Left lobe of liver (tissue), 2 donors: ENCODE measurements at places on chromosomes 6 and 20.

- no peak for DNase-seq
Measured at GRCh38 chr6:73169111-73169510, 56.2 kb downstream of the KHDC1L start.

DNA sequence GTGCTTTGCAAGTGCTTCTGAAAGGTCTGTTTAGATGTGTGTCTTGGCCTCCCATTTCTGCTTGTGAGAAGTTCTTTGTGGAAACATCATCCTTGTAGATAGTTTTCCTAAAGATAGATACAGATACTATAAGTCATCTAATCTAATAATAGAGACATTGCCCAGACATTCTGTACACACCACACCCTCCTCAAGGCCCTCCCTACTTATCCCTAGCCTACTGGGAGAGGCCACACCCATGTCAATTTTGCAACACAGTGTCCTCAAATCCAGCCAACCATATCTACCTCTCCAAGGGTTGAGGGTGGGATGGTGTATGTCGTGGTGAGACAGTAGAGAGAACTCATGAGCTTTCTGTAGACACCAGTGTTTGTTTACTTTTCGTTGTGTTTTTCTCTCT lies 6.2 kb downstream of the KDM1B start:
- no peak for DNase-seq

DNA sequence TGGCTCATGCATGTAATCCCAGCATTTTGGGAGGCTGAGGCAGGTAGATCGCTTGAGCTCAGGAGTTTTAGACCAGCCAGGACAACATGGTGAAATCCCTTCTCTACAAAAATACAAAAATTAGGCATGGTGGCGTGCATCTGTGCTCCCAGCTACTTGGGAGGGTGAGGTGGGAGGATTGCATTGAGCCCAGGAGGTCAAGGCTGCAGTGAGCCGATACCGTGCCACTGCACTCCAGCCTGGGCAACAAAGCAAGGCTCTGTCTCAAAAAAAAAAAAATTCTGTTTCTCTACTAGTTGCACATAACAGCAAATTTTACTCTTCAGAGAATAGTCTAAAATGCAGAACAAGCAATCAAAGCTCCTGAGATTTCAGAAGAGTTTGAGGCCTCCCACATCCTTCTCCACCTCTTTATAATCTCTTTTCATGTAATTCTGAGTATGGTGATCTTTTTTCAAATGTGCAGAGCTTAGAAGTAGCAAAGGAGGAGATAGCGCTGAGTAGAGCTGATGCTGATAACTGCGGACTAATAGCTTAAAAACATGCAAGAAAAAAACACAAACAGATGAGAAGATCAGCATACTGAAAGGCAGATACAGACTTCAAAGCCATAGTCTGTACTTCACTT lies 23.3 kb downstream of the LRRN4 start:
- no peak for DNase-seq

- no peak for DNase-seq
Measured at GRCh38 chr6:158160932-158161539, 7.0 kb downstream of the SERAC1 start.

- no peak for DNase-seq
Measured at GRCh38 chr6:163376187-163376586, 38.3 kb upstream of the QKI start.
